ENCODE measurements at places on chromosomes 5 and 9.

- DNase-seq, result no peak
Measured at GRCh38 chr5:1851290-1851934, 31.3 kb downstream of the IRX4 start.

- no peak for DNase-seq
Measured at GRCh38 chr9:130638284-130639123, 25.9 kb upstream of the PRDM12 start.

GRCh38 chr9:130199605-130200004 lies 27.4 kb downstream of the NCS1 start:
- DNase-seq, result no peak

DNA sequence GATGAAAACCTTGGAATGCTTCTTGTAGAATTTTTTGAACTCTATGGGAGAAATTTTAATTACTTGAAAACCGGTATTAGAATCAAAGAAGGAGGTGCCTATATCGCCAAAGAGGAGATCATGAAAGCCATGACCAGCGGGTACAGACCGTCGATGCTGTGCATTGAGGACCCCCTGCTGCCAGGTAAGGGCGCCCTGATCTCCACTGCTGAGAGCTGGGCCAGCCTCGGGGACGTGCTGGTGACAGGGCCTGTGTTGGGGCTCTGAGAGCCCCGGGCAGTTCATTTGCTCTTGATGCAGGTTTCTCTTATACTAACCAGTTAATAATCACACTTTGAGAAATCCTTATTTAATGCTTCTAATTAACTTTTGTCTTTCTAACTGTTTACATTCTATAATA lies 33.0 kb downstream of the TENT4A start:
- no peak for DNase-seq

- DNase-seq, result no peak
Measured at GRCh38 chr5:92371171-92371888, 988.2 kb upstream of the ARRDC3 start.

DNA sequence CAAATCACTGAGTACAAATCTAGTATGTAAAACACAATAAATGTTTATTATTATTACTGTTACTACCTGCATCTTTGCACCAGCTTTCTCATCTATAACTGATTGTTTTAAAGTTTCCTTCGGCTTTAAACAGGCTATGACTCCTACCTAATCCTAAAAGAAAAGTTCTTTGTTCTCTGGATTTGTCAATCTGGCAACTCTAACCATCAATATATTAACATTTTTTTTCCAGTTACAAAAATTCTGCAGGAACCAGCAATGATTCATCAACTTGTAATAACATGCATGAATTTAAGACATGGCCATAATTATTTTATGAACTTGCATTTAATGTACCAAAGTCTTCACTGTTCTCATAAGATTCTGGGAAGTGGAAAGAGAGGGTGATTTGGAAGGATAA lies 228.5 kb downstream of the PIK3R1 start:
- DNase-seq, result no peak

DNA sequence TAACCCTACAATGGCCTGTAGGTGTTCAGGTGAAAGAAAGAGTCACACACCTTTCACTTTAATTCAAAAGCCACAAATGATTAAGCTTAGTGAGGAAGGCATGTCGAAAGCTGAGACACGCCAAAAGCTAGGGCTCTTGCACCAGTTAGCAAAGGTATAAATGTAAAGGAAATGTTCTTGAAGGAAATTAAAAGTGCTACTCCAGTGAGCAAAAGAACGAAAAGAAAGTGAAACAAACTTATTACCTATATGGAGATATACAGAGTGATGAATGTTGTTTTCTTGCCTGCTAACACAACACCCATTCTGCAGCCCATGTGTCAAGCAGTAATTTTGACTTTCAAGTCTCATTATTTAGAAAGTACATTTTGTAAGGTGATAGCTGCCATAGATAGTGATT lies 254.2 kb upstream of the SLC24A2 start:
- DNase-seq, result no peak

DNA sequence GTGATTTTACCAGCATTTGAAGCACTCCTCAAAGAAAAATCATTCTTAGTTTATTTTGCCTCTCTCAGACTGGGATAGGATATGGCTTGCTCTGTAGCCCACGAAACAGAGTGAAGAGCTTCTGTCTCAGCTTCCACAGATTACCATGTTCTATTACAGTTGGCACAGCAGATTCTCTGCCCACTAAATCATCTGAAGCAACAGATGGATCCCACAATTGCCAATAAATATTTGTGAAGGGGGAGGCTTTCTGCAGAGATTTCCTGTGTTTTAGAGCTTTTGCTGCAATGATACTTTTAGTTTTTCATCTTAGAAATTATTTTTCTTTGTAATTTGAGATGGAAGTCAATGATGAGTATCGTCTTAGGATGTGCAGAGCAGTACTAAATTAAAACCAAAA lies 12.3 kb upstream of the MAP3K1 start:
- no peak for DNase-seq

GRCh38 chr5:158977642-158978041 lies 122.1 kb downstream of the EBF1 start:
- DNase-seq, result no peak

- no peak for DNase-seq
Measured at GRCh38 chr9:131467214-131467935, 35.3 kb upstream of the POMT1 start.

DNA sequence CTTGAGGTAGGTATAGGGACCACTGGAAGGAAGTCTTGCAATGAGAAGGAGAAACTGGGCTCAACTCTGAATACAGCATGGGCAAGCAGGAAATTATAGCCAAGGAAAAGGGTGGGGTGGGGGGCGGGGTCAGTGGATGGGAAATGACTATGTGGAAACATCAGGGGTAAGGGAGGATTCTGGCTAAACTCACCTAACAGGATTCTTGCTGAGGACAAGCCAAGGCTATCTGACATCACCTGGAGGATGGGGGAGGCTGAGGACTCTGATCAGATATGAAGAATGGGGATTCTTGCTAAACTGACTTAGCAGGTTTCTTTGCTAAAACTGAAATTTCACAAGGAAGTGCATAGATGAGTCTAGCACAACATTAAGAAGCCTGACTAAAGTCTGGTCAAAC lies 40.8 kb downstream of the CTSL start:
- DNase-seq, result no peak

DNA sequence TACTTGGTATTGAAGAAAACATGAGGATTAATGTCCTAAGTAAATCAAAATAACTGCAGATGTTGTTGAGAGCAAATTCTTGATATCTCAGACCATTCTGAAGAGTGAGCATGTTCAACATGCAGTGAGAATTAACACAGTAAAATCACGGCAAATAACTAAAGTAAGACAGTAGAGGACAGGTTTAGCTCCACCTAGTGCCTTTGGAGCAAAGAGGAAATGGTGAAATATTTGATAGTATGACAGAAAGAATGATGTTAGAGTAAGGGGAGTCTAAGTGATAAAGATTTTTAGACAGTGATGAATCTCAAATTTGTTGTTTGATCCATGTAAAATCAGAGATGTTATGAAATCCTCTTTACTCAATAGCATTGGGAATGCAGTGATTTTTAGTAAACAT lies 424.2 kb downstream of the TMEM161B start:
- DNase-seq, result no peak

DNA sequence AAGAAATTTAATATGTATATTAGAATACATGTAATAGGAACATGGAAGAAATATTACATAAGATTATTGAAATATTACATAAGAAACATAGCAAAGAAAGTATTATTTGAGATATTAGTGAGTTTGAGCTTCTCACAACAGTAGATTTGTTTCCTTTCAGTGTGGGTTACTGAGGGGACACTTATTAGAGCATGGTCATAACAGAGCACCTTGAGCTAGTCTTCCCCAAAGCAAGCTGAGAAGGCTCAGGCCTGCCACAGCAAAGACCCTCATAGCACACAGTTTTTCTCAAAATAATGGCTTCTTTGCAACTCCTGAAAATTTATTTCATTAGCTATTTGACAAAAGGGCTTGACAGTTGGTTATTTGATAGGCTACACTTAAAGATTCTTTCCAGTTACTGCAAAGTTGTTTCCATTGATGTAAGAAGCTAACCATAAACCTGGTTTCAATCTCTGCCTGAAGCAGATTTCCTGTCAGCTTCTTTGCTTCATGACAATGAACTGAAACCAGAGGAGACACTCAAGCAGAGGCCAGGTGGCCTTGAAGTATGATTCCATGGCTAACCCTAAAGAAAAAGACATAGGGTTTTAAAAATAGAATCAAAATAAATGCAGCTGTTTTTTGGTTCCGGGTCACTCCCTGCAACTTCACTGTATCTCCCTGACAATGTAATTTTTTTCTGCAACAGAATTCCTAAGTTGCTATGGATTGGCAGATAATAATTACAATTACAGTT lies 68.6 kb downstream of the ERMP1 start:
- no peak for DNase-seq

- no peak for DNase-seq
Measured at GRCh38 chr5:168590666-168591065, 11.5 kb upstream of the PANK3 start.

GRCh38 chr9:81112627-81113452 lies 576.5 kb downstream of the TLE1 start:
- no peak for DNase-seq

GRCh38 chr5:56279291-56279690 lies 46.2 kb upstream of the ANKRD55 start:
- no peak for DNase-seq

DNA sequence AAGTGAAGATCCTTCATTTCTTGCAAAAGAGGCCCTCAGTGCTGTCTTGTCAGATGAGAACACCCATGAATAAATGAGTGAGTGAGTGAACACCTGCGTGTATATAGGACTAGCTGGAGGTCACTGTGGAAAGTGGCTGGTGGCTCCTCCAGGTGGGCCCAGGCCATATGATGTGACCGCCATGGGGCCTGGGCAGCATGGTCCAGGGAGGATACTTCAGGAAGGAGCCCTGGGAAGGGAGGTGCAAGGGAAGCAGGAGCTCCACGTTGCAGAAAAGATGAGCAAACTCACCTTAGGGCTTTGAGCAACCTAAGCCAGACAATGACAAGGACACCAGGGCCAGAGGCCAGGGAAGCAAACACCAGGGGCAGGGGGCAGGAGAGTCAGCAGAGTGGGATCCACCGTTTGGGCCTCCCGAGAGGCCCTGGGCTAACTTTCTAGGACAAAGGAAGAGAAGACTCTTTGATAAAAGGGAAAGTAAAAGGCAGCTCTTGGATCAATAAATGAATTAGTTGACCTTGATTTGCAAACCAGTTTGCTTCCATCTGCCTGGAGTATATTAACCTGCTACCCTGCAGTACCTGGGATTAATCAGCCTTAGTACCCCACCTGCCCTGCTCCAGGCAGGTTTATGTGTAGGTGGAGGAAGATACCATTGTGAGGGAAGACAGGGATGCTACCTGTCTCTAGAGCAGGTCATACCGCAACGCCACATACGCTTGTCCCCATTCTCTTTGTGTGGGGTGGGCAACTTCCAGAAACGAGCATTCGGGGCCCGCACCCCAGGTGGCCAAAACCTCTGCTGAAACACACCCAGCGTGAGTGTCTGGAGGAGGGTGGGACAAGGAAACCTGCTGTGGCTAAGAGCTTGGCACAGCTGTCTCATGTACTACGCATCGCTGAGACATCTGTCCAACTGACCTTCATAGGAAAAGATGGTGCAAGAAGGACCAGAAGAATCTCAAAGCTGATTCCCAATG lies 51.4 kb upstream of the OLFM1 start:
- DNase-seq, result no peak

DNA sequence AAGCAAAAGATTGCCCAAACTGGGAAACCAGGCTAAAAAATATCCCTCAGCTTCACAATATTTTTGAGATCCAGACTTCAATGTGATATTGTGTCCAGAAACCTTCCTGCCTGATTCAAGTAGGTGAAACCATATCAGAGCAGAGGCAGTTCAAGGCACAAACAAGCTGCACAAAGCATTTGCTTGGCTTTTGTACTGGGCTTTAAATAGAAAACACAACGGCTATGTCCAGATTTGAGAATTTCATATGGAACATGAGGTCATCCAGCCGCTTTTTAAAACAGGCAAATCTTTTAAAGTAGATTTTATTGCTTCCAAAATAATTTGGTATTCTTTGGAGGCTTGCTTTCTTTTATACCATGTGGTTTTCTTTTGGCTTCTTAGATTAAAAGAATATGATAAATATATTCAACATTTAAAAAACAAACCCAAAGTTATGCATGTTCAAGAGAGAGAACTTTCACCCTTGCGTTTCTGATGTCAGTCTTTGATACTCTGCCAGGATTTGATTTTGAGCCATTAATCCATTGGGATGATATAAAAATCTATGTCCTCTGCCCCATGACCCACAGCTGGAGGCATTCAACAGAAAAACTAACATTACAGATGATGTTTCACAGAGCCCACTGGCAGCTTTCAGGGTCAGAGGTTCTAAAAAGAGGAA lies 29.0 kb upstream of the CCDC112 start:
- DNase-seq, result no peak

GRCh38 chr5:36334315-36334714 lies 32.6 kb upstream of the RANBP3L start:
- DNase-seq, result no peak

DNA sequence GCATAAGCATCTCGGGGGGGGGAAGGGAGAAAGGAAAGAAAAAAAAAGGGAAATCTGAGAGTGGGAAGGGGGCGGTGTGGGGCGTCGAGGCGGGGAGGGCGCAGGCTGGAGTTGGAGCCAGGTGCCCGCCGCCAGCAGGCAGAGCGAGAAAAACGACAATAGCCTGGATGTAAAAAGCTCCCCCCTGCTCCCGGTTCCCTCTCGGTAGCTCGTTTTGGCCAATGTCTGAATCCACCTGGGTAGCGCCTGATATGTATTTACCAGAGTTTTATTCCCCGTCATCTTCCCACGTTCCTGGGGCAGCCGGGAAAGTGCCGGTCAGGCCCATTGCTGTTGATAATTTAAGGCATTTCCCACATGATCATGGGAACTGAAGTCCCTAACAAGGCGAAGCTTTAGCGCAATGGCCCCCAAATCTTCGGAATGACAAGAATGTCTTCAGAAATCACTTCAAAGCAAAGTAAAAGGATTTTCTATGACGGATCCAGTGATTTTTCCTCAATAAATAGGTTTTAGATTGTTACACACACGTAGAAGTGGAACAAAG lies 3.0 kb upstream of the OTP start:
- no peak for DNase-seq

GRCh38 chr9:9173264-9173663 lies 1373.7 kb upstream of the DMAC1 start:
- no peak for DNase-seq

DNA sequence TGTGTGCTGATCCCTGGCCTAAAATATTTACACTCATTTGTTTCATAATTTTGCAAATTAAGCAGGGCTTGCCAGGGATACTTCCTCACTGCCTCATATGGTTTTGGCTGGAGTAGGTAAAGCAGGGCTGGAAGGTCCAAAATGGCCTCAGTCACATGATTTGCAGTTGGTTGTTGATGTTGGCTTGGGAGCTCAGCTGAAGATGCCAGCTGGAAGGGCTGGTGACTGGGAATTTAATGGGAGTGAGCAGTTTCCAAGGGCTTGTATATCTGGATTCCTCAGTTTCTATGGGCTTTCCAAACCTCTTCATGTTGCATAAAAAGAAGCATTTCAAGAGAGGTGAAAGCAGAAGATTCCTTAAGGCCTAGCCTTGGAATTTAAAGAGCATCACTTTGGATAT lies 729.3 kb downstream of the CDH18 start:
- DNase-seq, result no peak

GRCh38 chr5:15933259-15934207 lies 246.1 kb downstream of the MARCHF11 start:
- no peak for DNase-seq
